Activated CD4-positive, CD25-positive, alpha-beta regulatory T cell (primary cell): ENCODE measurements at places on chromosomes 12 and 14.

DNA sequence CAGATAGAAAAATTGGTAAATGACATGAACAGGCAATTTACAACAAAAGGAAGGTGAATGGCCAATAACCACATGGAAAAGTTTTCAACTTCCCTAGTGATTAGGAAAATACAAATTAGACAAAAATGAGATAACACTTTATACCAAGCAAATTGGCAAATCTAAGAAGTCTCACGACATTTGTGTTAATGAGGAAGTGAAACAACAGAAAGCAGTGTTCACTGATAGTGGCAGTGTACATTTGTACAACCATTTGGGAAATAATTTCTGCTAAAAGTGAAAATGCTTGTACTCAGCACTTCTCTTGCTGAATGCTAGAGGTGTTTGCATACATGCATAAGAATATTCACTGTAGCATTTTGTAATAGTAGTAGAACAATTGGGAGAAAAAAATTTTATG lies 126.6 kb downstream of the LLPH start:
- no peak for DNase-seq

DNA sequence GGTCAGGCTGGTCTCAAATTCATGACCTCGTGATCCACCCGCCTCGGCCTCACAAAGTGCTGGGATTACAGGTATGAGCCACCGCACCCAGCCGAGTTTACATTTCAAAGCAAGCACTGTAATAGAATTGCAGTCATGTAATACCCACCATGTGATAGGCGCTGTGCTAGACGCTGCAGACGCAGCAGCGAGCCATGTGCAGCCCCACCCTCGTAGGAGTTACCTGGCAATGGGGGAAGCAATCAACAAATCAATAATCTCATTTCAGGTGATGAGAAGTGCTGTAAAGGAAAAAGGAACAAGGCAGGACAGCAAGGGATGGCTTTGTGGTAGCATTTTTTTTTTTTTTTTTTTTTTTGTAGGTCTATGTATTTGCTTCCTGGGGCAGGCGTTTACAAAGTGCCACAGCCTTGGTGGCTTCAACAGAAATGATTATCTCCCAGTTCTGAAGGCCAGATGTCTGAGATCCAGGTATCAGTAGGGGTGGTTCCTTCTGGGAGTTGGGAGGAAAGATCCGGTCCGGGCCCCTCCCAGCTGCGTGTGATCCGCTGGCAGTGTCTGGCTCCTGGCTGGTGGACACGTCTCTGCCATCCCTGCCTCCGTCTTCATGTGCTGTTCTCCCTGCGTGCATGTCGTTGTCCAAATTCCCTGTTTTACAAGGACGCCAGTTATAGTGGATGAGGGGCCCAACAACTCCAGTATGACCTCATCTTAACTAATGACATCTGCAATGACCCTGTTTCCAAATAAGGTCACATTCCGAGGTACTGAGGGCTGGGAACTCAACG lies 72.8 kb downstream of the TNFAIP2 start:
- no peak for DNase-seq

DNA sequence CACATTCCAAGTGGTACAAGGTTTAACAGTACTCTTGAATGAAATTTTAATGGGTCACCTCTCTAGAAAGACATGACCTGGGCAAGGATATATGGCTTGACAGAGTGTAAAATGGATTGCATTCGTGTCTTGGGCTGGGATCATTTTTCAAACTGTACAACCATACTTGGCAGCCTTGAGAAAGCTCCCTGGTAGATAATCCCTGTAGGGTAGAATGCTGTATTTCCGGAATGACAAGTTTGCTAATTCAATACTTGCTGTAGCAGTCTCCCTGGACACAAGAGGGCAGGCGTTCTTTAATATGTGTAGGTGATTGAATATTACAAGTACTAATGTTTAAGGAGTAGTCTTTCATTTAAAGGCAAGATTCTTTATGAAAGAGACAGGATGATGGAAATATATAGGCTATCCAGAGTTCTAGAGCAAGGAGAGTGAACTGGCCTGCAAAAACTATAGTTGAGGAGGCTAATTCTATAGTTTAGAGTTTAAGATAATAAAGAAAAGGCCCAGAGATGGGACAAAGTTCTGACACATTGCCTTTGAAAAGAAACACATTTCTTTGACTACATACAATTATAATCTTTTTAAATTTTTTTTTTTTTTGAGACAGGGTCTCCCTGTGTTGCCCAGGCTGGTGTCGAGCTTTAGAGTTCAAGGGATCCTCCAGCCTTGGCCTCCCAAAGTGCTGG lies 53.4 kb downstream of the PLBD1 start:
- DNase-seq = no peak

DNA sequence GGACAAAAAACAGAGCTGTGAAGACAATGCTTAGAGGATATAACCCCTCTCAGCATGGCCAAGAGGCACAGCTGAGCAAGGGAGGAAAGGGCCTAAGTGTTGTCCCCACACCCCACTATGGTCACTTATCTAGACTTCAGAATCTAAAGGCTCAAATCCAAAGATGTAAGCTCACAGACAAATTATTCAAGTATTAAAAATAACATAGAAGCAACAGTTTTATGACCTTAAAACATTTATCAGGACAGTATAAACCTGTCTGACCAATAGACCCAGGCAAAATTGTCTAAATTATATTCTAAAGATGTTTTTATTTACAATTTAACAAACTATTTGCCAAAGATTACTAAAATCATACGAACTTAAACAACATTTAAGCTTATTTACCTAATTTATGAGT lies 28.1 kb upstream of the PRICKLE1 start:
- no peak for DNase-seq

GRCh38 chr12:128947209-128947608 lies 93.9 kb downstream of the GLT1D1 start:
- DNase-seq = no peak

DNA sequence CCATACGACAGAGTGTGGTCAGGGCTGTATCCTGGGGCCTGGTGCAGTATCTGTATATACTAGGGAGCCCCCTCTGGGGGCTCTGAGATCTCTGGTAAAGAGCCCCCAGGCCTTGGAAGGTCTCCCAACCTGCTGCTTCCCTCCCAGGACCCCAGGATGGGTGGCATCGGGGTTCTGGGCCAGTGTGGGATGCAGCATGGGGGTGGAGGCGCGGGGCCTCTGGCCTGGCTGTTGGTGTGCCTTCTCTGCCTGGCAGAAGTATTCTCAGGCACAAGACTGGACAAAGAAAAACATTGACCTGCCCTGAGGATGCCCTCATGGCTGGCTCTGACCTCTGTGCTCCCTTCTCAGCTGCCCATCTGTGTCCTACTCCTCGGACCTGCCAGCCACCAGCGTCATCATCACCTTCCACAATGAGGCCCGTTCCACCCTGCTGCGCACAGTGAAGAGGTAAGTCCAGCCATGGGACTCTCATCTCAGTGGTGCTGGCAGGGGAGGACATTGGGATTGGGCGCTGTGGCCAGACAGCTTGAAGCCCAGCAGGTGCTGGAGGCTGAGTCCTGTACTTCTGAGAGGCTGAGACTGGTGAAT lies 64.5 kb downstream of the GALNT16 start:
- DNase-seq = no peak

DNA sequence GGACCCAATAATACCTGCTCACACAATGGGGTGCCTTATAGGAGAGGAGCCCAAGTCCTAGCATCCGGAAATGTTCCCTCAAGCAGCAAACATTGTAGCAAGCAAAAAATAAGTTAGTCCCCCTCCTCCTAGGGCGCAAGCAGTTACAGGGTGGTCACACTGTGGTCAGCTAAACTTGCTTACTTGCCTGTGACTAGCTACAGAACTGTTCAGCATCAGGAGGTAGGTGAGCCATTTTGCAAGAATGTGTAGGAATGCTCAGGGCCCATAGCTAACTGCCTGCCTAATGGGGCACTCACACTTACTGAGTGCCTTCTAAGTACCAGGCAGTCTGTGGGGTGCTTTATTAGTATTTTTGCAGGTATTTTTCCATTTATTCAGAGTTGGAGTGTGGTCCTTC lies 154.6 kb upstream of the GRIN2B start:
- DNase-seq = no peak

GRCh38 chr14:105021656-105022275 lies 883 bp upstream of the CDCA4 start:
- DNase-seq = no peak

GRCh38 chr12:89470741-89471509 lies 53.7 kb downstream of the GALNT4 start:
- no peak for DNase-seq

GRCh38 chr12:67788118-67788517 lies 139.6 kb downstream of the DYRK2 start:
- DNase-seq = no peak

DNA sequence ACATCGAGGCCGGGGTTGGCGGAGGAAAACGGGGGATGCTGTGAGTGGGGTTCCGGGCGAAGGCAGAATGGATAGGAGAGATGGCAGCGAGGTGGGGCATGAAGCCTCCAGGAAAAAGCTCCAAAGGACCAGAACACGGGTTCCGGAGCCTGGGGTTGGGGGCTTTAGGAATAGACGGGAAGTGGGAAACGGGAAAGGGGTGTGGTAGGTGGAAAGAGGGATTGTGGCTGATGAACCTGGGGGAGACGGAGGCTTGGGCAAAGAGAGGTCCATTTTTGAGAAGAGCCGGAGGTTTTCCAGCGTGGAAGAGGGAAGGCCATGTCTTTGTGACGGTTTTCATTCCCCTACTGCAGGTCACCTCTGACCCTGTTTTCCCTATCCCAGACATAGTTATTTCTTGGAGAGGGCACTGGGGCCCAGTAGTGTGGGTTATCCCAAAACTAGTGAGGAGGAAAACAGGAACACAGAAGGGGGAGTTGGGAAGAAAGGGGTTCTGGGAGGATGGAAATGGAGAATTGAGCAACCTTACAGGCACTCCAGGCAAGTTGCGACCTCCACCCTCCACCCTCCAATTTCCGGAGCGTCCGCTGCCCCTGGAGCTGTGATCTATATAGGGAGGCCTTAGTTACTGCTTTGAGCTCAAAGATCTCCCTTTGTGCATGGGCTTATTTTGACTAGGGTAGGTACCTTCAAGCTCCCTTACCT lies 1.1 kb downstream of the ATN1 start:
- no peak for DNase-seq

GRCh38 chr14:86055512-86056075 lies 525.6 kb downstream of the FLRT2 start:
- DNase-seq = no peak

- DNase-seq = no peak
These were observed 91.9 kb downstream of the RAD52 start for GRCh38 chr12:857611-858010.

GRCh38 chr14:92035890-92036289 lies 4.0 kb downstream of the TRIP11 start:
- DNase-seq = no peak

DNA sequence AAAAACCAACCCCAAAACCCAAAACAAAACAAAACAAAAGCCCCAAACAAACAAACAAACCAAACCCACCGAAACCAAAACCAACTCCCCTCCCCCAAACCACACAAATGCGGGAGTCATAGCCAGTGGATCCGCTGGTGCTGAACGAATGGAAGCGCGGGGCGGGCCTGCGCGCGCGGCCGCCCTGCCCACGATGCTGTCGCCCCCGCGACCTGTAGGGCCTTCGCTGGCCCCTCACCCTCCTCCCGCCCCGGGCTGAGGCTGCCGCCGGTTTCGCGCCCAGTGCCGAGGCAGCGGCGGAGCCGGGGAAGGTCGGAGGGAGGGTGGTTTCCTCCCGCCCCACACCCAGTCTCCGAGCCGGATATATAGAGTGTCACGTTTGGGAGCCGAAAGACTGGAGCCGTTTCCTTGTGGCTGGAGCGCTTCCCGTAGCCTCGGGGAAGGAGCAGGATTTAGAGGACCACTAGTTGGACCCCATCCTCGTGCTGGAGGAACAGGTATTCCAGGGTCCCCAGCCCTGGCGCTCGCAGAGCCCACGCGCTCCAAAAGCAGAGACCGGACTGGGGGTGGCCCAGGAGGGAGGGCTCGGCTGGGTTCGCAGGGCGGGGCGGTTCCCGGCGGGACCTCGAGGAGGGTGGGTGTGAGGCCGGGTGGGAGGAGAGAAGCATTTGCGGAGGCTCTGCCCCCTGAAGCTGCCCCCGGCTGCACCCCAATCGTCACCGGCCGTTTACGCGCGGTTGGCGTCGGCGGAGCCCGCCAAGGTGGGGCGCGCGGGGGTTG lies at the start of gene FAR2:
TSS of gene FAR2 (plus strand) at position 368 of the 780 bp plus-strand sequence. CDS start 121,172 bp downstream, outside the sequence.
- peak; percentile 18 for DNase-seq

DNA sequence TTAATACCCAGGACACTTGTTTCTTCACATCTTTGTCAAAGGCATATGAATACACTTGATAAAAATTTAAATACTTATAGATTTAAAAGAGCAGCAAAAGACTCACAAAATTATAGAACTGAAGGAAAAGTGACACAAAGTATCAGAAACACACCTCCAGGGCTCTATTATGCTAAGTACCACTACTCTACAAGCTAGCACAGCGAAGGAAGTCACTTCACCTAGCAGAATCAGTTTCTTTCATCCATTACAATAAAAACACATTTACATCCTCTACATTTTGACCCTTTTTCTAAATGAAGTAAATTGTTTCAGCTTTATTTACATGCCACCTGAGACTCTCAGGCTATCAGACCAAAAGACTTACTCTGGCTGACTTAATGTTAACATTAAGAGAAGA lies 26.6 kb upstream of the PTPRB start:
- DNase-seq = no peak

GRCh38 chr12:114711689-114712152 lies 27.7 kb upstream of the TBX3 start:
- no peak for DNase-seq
